ENCODE measurements at places on chromosomes 5 and 9. TPM values are rescaled to one million over a fixed set of nuclear protein-coding genes. Genes with fewer than 3 reads are reported as not detected.

The CCDC192 gene
- not detected for total RNA-seq

The C5orf52 gene
- total RNA-seq = not detected

The LCN1 gene
- 0.26 TPM for total RNA-seq

The AQP7 gene
- 0.25 TPM for total RNA-seq

The UBAC1 gene
- 34.8 TPM for total RNA-seq

Data from A549 treated with AZD2906 at 1 μM for 4 hours (cell line).